ENCODE measurements at places on chromosomes 3 and 15.

DNA sequence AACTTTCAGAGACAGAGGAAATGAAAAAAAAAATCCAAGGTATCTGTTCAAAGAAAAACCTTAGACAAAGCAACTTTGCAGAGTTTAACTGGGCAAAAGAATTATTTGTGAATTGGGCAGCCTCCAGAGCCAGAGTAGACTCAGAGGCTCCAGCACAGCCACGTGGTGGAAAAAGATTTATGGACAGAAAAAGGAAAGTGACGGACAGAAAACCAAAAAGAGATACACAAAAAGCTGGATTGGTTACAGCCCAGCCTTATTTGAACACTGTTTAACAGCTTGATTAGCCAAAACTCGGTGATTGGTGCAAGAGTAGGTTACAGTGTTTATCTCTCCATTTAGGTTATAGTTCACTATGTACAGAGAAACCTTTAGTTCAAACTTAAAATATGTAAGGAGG, 23.7 kb upstream of the GPD1L start:
- no peak for DNase-seq

DNA sequence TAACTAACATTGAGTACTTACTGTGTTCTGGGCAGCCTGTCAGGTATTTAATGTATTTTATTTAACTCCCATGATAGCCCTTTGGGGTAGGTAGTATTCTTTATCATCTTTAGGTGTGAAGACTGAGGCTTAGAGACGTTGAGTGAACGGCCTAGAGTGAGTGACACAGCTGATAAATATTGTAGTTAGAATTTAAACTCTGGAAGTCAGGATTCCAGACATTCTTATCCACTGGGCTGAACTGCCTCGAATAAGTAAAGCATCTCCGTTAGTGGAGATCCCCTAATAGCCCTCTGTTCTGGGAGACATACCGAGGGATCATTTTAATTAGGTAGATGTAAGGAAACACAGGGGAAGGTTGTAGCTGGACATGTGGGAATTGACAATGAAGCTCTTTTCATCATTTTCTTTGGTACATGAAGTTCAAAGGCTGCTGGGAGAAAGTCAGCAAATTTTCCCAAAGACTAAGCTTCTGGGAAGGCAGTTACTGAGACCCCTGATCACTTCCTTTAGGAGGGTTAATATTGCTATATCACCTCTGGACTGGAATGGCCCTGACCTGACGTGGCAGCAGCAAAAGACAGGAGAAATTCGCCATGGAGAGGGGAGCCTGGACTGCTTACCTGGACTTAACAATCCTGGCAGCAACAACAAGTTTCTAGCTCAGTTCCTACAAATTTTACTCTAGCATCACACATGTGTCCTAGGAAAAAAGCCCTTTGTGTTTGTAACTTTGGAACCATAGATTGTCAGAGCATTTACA, 11.7 kb upstream of the PDCD6IP start:
- DNase-seq = no peak

GRCh38 chr3:114904633-114905032, 242.5 kb downstream of the ZBTB20 start:
- no peak for DNase-seq

DNA sequence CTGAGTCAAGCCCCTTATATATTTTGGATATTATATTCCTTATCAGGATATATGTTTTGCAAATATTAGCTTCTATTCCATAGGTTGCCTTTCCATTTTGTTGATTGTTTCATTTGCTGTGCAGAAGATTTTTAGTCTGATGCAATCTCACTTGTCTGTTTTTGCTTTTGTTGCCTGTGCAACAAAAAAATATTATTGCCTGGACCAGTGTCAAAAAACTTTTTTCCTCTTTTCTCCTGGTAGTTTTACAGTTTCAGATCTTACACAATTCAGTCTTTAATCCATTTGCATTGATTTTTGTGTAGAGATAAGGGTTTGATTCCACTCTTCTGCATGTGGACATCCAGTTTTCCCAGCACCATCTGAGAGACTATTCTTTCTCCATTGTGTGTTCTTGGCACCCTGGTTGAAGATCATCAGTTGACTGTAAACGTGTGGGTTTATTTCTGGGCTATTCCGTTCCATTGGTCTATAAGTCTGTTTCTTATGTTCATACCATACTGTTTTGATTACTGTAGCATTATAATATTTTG, 228.9 kb upstream of the NR2E3 start:
- no peak for DNase-seq

DNA sequence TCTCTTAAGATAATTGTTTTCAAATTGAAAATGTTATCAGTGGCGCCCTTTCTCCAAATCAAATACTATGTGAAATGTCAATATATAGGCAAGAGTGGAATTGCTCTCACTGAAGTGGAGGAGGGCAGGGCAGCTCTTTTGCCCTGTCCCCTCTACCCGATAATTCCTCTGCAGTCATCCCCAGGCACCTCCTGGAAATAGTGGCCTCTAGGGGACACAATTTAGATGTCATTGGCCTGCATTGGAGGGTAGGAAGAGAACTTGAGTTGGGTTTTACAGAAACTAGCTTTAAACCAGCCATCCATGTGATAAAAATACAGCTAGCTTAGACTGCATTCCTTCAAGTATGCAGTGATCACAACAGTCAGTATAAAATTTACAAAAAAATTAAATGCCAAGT, 288.9 kb downstream of the EDEM1 start:
- DNase-seq = no peak

GRCh38 chr15:31344823-31345605, 18.4 kb downstream of the KLF13 start:
- DNase-seq = no peak

Measured in T-helper 2 cell (primary cell).